ENCODE measurements at places on chromosomes 1 and 21. TPM values are rescaled to one million over a fixed set of nuclear protein-coding genes. Genes with fewer than 3 reads are reported as not detected.

GRCh38 chr1:83762416-83762815 is 236.5 kb downstream of the TTLL7 start:
- DNase-seq: no peak

- no peak for DNase-seq
Measured at GRCh38 chr1:97159342-97159741, 437.8 kb downstream of the PTBP2 start.

- DNase-seq: peak; percentile 98
Measured at GRCh38 chr1:241990040-241990439, 8.9 kb downstream of the MAP1LC3C start.

GRCh38 chr1:200905411-200906052 is 10.8 kb downstream of the INAVA start:
- DNase-seq: no peak

Gene RAD54L
- 14.7 TPM for total RNA-seq

Gene LINGO4
- total RNA-seq: not detected
